ENCODE measurements at places on chromosomes 13 and 19. TPM values are rescaled to one million over a fixed set of nuclear protein-coding genes. Genes with fewer than 3 reads are reported as not detected.

GRCh38 chr13:92500192-92500591 lies 726.4 kb upstream of the GPC6 start:
- DNase-seq, result no peak

DNA sequence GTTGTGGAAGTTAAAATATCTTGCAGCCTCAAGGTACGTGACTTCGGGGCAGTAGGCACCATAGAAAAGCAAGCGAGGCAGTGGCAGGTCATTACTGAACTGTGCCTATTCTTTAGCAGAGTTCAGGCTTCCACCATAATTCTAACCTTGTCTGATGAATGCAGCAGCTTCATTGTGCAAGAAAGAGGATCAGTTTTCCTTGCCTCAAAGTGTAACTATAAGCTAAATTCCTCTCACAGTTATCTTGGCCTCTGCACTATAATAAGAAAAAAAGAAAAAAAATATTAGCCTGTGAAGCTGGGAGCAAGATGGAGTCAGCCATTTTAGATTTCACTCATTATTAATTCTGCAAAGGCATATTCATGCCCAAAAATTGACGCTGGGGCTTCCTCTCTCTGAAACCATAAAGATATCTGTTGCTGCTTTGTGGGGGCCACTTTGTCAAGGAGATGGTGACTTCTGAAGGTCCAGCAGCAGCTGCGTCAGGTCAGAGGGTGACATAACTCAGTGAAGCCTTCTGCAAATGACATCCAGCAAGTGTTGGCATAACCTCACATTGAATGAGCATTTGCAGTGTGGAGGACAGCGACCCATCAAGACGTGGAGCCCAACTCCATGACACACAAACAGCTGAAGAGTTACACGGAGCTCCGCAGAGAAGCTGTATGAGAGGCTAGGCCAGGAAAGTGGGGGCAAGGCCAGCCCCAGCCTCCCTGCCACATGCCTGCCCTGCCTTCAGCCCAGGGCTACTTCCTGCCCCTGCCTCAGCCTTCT lies 23.1 kb upstream of the SACS start:
- no peak for DNase-seq

- DNase-seq, result no peak
Measured at GRCh38 chr13:50319635-50320255, 304.5 kb downstream of the KCNRG start.

DNA sequence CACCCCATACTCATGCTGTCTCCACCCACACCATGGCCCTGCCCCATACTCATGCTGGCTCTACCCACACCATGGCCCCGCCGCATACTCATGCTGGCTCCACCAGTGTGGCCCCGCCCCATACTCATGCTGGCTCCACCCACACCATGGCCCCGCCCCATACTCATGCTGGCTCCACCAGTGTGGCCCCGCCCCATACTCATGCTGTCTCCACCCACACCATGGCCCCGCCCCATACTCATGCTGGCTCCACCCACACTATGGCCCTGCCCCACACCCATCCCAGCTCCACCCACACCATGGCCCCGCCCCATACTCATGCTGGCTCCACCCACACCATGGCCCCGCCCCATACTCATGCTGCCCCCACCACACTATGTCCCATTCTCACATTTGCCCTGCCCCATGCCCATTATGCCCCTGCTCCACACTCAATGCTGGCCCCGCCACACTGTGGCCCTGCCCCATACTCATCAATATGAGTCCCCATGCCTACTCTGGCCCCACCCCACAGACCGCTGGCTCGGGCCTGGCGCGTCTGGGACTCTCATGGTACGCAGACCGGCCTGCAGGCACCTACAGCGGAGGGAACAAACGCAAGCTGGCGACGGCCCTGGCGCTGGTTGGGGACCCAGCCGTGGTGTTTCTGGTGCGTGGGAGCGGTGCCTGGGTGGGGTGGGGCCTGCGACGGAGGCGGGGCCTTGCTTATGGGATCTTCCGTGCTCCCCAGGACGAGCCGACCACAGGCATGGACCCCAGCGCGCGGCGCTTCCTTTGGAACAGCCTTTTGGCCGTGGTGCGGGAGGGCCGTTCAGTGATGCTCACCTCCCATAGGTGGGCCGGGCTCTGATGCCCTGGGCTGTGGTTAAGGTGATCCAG lies 3.7 kb upstream of the ARHGAP45 start:
- DNase-seq, result no peak

GRCh38 chr13:26062853-26063444 lies 11.1 kb upstream of the SHISA2 start:
- peak; percentile 81 for DNase-seq

- peak; percentile 89 for DNase-seq
Measured at GRCh38 chr19:38949580-38950367, 19.0 kb downstream of the MRPS12 start.

CNFN gene
- polyA plus RNA-seq, result 0.55 TPM
